ENCODE measurements at places on chromosomes 16 and 17.

GRCh38 chr16:88619859-88620815 lies 18.2 kb upstream of the IL17C start:
- no peak for DNase-seq

DNA sequence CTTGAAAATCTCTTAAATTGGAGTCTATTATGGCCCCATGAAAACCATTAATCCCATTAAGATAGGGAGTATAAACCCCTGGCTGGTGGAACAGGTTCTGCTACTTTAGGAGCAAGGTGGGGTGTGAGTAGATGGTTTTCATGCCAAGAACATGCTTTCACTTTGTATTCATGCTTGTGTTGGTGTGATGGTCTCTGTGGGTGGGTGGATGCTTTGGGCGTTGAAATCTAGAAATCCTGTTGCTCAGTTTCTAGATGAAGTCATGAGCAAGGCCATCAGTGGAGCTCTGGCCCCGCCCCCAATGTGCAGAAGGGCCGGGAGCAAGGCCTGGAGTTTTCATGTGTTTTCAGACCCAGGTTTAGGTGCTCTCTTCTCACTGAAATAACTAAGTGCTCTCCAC lies 20.1 kb downstream of the PLD6 start:
- DNase-seq = no peak

DNA sequence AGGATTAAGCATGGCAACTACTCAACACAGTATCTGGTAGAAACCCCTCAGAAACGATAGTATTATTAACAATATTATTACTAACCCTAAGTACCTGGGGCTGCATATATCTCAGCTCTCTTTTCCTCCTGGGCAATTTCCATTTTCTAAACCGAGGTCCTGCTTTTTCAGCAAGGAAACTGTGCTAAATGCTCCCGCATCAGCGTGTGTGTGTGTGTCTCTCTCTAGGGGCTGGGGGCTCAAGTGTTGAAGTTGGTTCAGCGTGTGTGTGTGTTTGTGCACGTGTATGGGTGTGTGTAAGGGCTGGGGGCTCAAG lies 169.3 kb upstream of the MAF start:
- no peak for DNase-seq

GRCh38 chr17:39073916-39074315 lies 77.5 kb downstream of the PLXDC1 start:
- DNase-seq = no peak

DNA sequence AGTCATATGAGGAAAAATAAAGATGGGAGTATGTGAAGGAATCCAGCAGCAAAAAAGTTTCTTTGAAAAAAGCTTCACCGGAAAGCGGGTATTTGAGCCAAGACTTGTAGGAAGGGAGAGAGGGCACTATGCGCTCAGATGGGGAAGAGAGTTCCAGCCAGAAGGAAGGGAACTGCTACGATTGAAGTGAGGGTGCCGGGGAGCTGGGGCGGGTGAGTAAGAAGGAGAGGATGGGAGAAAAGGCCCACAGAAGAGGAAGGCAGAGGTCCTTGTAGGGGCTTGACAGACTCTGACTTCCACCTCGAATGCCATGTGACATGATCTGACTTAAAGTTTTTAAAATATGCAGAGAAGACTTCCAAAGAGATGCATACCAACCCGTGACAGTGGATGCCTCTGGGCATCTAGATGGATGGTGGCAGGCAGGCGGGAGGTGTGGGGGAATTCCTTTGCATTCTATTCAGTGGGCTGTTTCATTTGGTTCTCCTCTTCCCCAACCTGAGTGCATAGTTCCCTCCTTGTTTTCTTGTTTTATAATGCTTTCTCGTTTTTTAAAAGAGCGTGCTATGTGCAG lies 44.9 kb downstream of the CDRT4 start:
- DNase-seq = no peak

- DNase-seq = no peak
Observed at GRCh38 chr16:68993885-68994284, 111.6 kb upstream of the HAS3 start.

DNA sequence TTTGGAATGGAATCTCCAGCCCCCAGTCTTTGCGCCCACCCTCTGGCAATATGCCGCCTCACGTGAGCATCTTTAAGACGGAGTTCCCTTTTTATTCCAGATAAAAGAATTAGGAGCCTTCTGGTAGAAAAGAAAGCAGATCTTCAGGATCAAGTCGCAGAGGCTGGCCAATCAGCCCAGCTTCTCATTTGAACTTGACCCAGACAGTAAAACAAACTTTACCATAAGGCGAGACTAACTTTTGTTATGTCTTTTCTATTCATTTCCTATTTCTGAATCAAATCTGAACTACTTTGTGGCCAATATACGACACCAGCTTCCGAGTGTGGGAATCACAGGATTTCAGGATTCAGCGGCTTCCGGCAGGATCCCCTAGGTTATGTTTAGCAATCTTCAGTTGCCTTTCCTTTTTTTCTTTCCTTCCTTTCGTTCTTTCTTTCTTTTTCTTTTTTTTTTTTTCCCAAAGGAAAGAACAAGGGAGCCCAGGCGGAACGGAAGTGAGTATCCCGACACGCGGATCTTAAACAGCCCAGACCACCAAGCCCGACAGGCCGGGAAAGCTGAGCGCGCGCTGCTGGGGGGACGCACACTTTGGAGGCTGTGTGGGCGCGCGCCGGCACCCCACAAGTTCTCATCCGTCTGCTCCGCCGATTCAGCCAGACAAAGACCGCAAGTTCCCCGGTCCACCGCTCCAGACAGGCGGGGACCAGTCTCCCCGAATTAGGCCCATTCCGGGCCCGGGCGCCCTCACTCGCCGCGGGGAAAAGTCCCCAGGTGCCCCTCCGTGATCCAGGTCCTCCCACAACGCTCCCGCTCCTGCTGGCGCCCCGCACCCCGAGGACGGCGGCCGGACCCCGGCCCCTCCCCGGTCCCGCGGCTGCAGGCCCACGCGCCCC lies 633 bp downstream of the TBC1D16 start:
- DNase-seq = peak; percentile 42

GRCh38 chr17:78808163-78808562 lies 26.1 kb upstream of the CYTH1 start:
- no peak for DNase-seq

GRCh38 chr16:16007743-16008111 lies 58.3 kb downstream of the ABCC1 start:
- DNase-seq = no peak

DNA sequence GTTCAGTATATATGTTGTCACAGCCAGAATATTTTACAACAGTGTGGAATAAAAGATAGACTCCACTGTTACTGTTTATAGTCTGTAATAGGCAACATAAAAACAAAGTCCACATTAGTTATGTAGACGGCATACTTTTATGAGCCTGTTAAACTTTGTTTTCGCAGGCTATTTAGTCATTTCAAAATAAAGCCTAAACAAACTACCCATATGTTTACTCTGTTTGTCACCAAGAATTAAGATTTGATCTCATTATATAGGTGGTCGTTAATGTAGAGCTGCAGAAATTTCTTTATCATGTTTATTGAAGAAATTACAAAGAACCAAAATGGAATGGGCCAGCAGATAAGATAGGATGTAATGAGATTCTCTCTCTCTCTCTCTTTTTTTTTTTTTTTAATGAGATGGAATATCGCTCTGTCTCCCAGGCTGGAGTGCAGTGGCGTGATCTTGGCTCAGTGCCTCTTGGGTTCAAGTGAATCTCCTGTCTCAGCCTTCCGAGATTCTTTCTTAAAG lies 943.8 kb upstream of the SOX9 start:
- no peak for DNase-seq

DNA sequence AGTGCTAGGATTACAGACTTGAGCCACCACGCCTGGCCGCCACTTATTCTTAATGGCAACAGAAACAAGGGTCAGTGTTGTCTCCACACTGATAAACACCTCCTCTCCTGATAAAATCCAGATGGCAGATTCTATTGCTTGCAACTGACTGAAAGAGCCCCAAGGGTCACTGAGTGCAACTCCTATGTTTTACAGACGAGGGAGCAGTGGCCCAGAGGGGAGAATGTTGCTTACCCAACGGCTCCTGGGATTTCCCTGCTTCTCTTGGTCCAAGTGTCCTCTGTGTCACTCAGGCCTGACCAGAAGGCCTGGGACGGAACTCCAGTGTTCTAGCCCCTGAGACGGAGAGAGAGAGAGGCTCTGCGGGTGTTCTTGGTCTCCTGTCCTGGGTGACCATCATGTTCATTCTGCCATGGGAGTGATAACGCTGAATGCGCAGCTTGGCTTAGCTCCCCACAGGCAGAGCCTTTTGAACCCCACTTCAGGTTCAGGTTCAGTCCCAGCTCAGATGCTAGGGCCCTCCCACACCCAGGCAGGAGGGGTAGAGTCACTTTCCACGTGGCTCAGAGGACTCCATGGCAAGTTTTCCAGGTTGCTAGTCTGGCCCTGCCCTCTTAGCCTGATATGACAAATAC lies 77.3 kb upstream of the NLRP1 start:
- no peak for DNase-seq

DNA sequence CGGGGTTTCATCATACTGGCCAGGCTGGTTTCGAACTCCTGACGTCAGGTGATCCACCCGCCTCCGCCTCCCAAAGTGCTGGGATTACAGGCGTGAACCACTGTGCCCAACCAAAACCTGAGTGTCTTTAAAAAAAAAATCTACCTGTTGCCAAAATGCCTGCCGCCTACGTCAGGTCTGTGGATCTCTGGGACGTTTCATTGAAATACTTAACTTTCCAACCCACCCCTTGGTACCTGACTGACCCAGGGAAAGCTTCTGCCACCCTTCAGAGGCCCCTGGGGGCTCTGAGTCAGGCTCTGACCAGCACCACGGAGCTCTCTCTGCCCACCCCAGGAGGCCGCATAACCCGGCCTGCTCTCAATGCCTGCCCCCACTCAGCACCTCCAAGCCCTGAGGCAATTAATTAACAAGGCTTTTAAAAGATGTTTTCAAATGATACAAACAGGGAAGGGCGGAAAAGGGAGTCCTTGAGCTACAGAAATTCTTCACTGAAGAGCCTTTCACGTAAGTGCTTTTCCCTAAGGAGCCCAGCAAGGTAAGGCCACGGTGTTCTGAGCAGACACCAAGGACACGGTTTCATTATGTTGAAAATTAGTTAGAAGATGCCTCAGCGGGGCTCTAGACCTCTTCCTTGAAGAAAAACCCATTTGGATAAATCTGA lies 29.3 kb upstream of the GSG1L start:
- no peak for DNase-seq

GRCh38 chr17:49836111-49837030 lies 11.5 kb downstream of the TAC4 start:
- no peak for DNase-seq

GRCh38 chr16:80500116-80500859 lies 40.5 kb upstream of the DYNLRB2 start:
- DNase-seq = no peak

- DNase-seq = no peak
Observed at GRCh38 chr17:177155-177554, 4.3 kb downstream of the DOC2B start.

GRCh38 chr16:16052916-16053315 lies 103.5 kb downstream of the ABCC1 start:
- no peak for DNase-seq

- DNase-seq = no peak
Observed at GRCh38 chr17:27578718-27579085, 52.3 kb upstream of the LGALS9 start.
